ENCODE measurements at places on chromosomes 5 and 9.

- DNase-seq: no peak
Measured at GRCh38 chr5:102049517-102049916, 246.6 kb downstream of the SLCO4C1 start.

DNA sequence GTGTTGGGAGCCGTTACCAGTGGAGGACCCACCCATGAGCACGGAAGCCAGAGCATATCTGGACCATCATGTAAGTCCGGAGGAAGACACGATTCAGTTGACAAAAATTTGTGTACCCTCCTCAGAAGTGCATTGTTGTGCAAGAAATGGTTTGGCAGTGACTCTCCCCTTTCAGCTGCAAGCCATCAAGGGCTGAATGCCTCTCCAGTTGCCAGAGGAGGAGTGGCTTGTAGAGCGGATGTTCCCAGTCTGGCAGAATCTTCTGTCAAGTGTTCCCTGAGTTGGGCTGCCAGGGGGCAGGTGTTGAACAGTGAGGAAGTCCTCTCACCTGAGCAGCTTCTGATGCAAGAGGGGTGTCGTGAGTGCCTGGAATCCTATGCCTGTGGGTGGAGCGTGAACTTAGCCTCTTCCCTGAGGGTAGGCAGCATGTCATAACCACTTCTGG, 27.6 kb upstream of the CDKN2AIPNL start:
- DNase-seq: no peak

- DNase-seq: no peak
Measured at GRCh38 chr5:108238936-108239887, 142.7 kb downstream of the FBXL17 start.

- DNase-seq: no peak
Measured at GRCh38 chr5:43730832-43731342, 127.9 kb downstream of the NNT start.

DNA sequence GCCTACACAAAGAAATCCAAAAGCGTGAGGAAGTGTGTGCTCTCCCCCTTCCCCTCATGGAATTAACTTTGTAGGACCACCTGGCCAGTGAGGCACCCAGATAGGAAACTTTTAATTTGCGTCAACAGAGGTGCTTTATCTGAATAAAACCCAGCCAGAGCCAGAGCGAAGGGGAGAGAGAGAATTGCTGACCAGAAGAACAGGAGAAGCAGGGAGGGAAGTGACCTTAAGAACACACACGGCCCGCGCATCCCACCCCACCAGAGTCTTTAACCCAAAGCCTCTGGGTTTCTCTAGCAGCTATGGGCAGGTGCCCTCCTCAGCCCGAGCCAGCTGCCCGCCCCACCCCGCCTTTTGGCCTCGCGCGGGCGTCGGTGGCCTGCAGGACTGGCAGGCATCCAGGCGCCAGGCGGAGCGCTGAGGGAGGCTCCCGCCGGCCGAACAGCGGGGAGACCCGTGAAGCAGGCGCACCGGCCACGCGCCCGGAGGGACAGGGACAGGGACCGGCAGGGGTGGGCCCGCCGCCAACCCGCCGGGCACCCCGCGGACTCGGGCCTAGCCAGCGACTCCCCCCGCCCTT, 580 bp downstream of the ERAP1 start:
- DNase-seq: peak; percentile 59

DNA sequence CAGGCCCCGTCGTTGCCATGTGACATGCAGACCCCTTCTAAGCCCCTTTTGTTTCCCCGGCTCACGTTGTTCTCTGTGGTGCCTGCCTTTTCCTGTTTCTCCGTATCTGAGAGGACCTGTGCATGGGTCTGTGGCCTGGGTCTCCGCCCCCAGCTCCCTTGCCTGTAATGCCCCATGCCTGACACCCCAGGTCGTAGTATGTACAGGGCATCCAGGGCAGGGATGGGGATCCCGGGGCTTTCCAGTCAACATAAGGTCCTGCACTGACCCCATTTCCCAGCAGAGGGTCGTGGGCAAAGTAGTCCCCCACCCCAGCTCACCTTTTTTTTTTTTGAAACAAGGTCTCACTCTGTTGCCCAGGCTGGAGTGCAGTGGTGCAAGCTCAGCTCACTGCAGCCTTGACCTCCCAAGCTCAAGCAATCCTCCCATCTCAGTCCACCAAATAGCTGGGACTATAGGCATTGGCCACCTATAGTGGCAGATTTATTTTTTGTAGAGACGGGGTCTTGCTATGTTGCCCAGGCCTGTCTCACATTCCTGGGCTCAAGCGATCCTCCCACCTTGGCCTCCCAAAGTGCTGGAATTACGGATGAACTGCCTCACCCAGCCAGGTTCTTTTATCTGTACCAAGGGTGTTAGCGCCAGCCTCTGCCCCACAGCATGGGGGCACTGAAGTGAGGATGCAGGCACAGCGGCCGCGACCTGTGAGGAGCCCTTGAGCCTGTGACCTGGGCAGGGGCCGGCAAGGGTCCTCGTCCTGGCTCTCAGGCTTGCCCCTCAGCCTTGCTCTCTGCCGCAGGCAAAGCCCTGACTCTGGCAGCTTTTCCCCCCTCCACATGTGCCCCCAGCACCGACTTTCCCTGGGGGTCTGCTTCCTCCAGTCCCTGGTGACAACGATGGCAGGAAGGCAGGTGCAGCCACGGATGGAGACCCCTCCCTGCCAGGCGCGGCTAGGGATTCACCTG, 19.1 kb upstream of the QSOX2 start:
- DNase-seq: no peak

GRCh38 chr9:126549246-126550006, 64.3 kb upstream of the LMX1B start:
- DNase-seq: no peak

DNA sequence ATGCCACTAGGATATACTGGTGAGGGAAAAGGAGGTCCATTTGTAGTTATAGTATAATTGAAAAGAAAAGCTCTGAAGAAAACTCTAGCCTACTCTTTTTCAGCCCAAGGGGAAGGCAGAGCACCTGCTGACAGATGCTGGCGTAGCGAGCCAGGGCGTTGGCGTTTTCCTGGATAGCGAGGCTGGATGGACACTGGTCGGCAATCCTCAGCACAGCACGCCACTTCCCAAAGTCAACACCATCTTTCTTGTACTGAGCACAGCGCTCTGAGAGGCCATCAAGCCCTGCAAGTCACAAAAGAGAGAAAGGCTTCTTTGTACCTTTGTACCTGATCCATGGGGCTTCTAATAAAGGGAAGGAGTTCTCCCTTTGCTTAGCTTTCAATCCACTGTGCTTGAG, 8.2 kb downstream of the ALDOB start:
- DNase-seq: no peak

DNA sequence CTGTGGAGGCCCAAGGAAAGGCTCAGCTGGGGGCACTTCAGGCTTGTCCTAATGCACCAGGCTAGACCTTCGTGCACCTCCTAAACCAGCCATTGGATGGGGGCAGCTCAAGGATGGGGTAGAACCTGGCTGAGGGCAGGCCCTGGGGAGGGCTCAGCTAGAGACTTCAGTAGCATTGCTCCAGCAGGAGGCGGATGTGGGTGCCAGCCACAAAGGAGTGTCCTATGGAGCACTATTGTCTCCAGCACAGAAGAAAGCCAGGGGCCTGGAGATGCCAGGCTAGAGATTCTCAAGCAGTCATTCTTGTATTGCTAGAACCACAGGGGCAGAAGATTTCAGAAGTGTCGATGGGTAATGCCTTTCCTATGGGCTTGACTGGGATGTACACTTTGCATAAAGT, 131.8 kb downstream of the SYK start:
- DNase-seq: no peak

- no peak for DNase-seq
Measured at GRCh38 chr9:123615381-123615780, 259.4 kb downstream of the CRB2 start.

- no peak for DNase-seq
Measured at GRCh38 chr5:116013207-116013785, 19.0 kb upstream of the ARL14EPL start.

GRCh38 chr5:14362491-14362890, 219.1 kb upstream of the OTULINL start:
- no peak for DNase-seq

GRCh38 chr9:5305741-5306140, 1.2 kb upstream of the RLN2 start:
- no peak for DNase-seq

GRCh38 chr9:107158321-107158720, 124.8 kb upstream of the RAD23B start:
- DNase-seq: peak; percentile 21

DNA sequence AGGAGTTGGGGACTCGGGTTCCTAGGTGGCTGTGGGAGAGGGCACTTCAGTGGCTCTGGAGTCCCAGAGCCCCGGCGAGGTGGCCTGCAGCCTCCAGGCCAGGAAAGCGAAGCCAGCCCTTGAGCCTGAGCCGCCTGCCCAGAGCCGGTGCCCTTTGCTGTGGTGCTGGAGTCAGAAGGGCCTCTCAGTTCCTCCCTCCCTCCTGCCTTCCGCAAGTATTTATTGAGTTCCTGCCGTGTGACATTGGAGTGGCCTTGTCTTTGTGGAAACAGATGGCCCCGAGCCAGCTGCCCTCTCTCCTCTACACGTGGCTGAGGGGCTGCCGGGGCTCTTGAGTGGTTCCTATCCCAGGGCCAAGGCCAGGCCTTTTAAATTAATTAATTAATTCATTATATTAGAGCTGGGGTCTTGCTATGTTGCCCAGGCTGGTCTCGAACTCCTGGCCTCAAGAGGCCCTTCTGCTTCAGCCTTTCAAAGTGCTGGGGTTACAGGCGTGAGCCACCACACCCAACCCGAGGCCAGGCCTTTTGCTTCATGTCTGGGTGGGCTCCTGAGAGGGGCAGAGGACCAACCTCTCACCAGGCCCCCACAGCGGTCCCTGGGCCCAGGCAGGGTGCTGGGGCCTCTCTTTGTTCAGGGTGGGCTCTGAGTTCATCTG, 45.6 kb upstream of the IER5L start:
- no peak for DNase-seq

- no peak for DNase-seq
Measured at GRCh38 chr5:142845402-142845921, 75.3 kb downstream of the ARHGAP26 start.

- DNase-seq: no peak
Measured at GRCh38 chr5:61641748-61642565, 309.9 kb downstream of the ZSWIM6 start.

Data from activated CD4-positive, alpha-beta T cell treated with anti-CD3 and anti-CD28 coated beads, Interleukin-10, Interleukin-2, amounts not matched to agents 100 ng/mL and 50 ng/mL, durations not matched to agents 16 hours and 8 hours (primary cell).